ENCODE measurements at places on chromosomes 12 and 14. TPM values are rescaled to one million over a fixed set of nuclear protein-coding genes. Genes with fewer than 3 reads are reported as not detected.
A peak's percentile ranks its signal among the peaks of the same experiment; 100 is the strongest.

GRCh38 chr12:1886396-1887008 is 31.9 kb downstream of the CACNA2D4 start:
- peaks cover 2% of the 10 kb centered on the region for H3K4me1 ChIP-seq
- H3K4me3 ChIP-seq, result no peak overlapping the region
- peaks cover 3% of the 10 kb centered on the region for H3K36me3 ChIP-seq
- no peak overlapping the region for H3K27ac ChIP-seq
- peaks cover 43% of the 10 kb centered on the region for H3K27me3 ChIP-seq

- no peaks in the 10 kb centered on the region for H3K27me3 ChIP-seq
- peak overlapping the region; percentile 79 for H3K27ac ChIP-seq
- DNase-seq, result no peak
Observed at GRCh38 chr12:123910761-123911193, 61.9 kb downstream of the CCDC92 start.

DNA sequence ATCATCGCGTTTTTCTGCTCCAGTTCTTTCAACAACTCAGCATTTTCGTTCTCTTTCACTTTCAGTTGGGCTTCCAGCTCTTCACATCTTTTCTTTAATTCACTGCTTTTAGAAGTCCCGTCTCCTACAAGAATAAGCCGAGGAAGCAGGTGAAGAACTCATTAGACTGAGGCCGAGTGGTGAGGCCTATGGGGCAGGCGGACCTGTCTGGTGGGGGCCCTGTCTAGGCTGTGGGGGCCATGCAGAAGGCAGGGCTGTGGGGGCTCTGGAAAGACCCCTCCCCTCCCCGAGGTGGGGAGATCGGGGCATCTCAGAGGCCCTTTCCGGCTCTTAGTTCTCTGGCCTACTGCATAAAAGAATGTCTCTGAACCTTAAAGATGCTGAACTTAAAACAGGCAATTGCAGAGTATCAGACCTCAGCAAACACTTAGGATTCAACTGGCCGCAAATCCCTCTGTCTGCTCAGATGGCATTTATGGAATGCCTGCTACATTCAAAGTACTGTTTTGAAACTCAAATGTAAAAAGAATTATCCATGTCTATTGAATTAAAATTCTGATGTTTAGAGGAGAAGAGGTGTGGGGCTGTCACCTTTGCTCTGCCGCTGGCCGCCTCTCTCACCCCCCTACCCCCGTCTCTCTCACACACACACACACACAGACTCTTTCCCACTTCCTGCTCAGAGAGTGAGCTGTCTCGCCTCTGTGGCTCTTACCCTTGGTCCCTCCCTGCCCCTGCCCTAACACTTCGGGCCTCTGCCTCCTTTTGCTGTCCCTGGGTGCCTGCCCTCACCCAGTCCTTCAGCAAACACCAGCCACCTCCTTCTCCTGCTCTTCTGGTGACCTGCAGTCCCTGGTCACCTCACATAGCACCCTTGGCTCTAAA is 34.7 kb downstream of the CCDC92 start:
- no peak for DNase-seq
- peaks cover 23% of the 10 kb centered on the region for H3K4me1 ChIP-seq
- peak overlapping the region; percentile 90 for H3K4me3 ChIP-seq
- H3K36me3 ChIP-seq, result peaks cover 11% of the 10 kb centered on the region

GRCh38 chr12:12356467-12356895 is 397 bp upstream of the BORCS5 start:
- H3K4me3 ChIP-seq, result peak overlapping the region; percentile 95
- peaks cover 3% of the 10 kb centered on the region for H3K36me3 ChIP-seq
- H3K27me3 ChIP-seq, result no peaks in the 10 kb centered on the region

Gene AMN1
- 4.6 TPM for total RNA-seq

DNA sequence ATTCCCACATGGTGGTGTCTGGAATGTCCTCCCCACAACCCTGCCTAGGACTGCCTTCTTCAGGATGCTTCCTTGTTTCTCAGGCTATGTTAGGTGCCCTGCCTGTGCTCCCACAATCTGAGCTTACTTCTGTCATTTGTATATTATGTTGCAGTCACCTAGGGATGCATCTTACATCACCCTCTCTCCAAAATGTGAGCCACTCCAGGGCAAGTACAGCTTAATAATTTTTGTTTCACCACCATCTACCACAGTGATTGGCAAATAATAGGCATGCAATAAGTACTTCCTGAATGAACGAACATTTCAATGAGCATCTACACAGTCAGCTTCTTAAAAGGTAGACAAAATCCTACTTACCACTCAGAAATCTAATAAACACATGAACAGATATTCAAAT is 37.6 kb downstream of the ZFYVE26 start:
- H3K4me1 ChIP-seq, result no peaks in the 10 kb centered on the region
- H3K4me3 ChIP-seq, result no peak overlapping the region
- no peaks in the 10 kb centered on the region for H3K27me3 ChIP-seq
- peak overlapping the region; percentile 14 for H3K27ac ChIP-seq

DNA sequence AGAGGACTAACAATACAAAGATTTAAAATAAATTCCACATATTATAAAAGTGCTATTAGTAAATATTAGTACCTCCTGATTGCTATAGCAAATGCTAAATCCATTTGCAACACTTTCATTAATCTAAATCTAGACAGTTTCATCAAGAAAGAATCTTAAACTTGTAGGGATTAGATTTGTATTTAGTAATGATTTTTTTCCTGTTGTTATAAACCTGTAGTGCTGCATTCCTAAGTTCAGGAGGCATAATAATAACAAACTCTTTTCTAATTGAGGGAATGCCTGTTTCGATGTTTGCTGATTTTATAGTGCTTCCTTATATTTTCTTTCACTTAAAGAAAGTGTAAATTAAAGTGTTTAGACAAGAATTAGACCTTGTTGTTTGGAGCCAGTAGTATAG is 166.1 kb downstream of the FOXA1 start:
- H3K4me3 ChIP-seq, result no peak overlapping the region
- H3K27ac ChIP-seq, result no peak overlapping the region
- no peaks in the 10 kb centered on the region for H3K27me3 ChIP-seq
- no peaks in the 10 kb centered on the region for H3K36me3 ChIP-seq
- H3K4me1 ChIP-seq, result no peaks in the 10 kb centered on the region
- DNase-seq, result no peak

DNA sequence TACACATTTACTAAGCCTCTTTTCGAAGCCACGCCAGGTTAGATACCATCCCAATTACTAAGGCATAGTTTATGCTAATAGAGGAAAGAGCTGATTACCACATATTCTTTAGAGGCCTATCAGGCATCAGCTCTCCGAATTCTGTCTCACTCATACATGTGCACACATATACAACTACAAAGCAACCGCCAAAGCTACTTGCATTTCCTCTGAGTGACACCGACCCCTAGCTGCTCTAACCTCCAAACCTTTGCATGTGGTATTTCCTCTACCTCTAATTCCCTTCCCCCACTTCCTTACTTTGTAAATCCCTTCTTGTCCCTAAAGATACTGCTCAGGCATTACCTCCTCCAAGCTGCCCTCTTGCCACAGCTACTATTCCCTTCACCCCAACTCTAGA is 107.2 kb downstream of the DUSP6 start:
- peaks cover 29% of the 10 kb centered on the region for H3K4me1 ChIP-seq
- no peaks in the 10 kb centered on the region for H3K36me3 ChIP-seq
- peak overlapping the region; percentile 48 for H3K27ac ChIP-seq
- peak overlapping the region; percentile 72 for H3K4me3 ChIP-seq
- no peak for DNase-seq

Gene SYNE2
- total RNA-seq, result 206 TPM

- no peak overlapping the region for H3K27ac ChIP-seq
- H3K36me3 ChIP-seq, result no peaks in the 10 kb centered on the region
- no peaks in the 10 kb centered on the region for H3K4me1 ChIP-seq
- H3K27me3 ChIP-seq, result no peaks in the 10 kb centered on the region
- no peak for DNase-seq
Observed at GRCh38 chr12:127774828-127775227, 492.1 kb upstream of the TMEM132C start.

Gene KRT77
- total RNA-seq, result not detected

Gene TMEM52B
- not detected for total RNA-seq

Gene ATXN2
- total RNA-seq, result 47.6 TPM

- no peaks in the 10 kb centered on the region for H3K36me3 ChIP-seq
- no peak for DNase-seq
- no peak overlapping the region for H3K4me3 ChIP-seq
- H3K27me3 ChIP-seq, result no peaks in the 10 kb centered on the region
- H3K27ac ChIP-seq, result no peak overlapping the region
Observed at GRCh38 chr14:64340560-64341196, 46.5 kb upstream of the ESR2 start.

- H3K27ac ChIP-seq, result no peak overlapping the region
- no peaks in the 10 kb centered on the region for H3K27me3 ChIP-seq
- H3K4me3 ChIP-seq, result no peak overlapping the region
- H3K36me3 ChIP-seq, result no peaks in the 10 kb centered on the region
Observed at GRCh38 chr12:58030566-58031279, 89.4 kb downstream of the ATP23 start.

Gene SCN8A
- 0.35 TPM for total RNA-seq

DNA sequence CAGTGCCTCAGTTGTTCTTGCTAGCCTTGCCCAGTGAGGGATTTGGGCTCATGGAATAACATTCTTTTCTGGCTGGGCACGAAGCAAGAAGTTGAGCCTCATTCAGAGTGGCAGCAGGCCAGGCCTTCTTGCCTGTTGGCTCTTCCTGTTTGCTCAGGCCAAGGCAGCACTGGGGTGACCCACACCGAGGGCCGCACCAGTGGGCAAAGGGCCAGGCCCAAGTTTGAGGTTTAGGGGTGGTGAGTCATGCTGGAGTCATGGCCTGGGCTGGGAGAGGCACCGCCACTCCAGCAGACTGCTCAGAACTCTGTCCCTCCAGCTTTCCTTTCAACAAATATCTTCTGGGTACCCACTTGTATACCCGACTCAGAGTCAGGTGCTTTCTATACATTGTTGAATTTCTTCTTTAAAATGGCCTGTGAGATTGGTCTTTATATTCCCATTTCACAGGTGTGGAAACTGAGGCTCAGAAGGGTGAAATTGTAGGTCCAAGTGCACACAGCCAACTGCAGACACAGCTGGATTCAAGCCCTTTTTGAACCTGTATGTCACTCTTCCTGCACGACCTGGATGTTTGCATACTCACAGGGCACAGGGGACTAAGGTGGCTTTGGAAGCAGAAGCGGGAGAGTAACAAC is 279.4 kb downstream of the FOXN3 start:
- no peaks in the 10 kb centered on the region for H3K4me1 ChIP-seq
- no peak overlapping the region for H3K27ac ChIP-seq
- H3K36me3 ChIP-seq, result peaks cover 2% of the 10 kb centered on the region
- DNase-seq, result no peak
- H3K4me3 ChIP-seq, result no peak overlapping the region
- peaks cover 4% of the 10 kb centered on the region for H3K27me3 ChIP-seq

DNA sequence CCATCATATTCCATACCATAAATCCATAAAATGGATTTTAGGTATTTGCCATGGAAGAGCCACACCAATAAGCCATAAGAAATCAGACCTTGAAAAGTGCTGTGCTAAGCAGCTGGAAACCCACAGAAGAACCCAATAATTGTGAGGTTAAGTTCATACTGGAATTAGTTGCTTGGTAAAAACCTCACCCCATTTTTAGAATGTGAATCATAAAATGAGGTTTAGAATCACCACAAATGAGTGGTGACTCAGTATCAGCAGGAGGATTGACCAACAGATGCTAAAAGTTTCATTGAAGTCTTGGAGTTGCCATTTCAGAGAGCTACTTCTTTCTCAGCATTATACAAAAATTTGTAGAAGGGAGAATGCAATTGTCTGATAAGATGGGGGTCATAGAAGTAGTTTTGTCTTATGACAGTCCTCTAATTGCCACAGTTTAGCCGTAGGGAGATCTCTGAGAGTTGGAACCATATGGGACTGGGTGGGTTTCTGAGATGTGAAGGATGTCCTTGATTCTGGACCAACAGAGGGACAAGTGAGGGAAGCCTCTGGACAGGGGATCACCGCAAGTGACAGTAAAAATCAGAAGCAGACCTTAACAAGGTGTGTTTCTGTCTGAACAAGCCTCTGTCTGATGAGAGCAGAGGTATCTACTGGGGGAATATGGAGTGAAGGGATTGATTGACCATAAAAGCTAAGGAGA is 1.4 kb upstream of the STON2 start:
- no peak for DNase-seq
- H3K27ac ChIP-seq, result peak overlapping the region; percentile 1
- H3K36me3 ChIP-seq, result no peaks in the 10 kb centered on the region
- peaks cover 4% of the 10 kb centered on the region for H3K4me1 ChIP-seq

Gene SLCO1B1
- total RNA-seq, result not detected

- H3K4me1 ChIP-seq, result peaks cover 9% of the 10 kb centered on the region
- peak overlapping the region; percentile 13 for H3K4me3 ChIP-seq
- no peaks in the 10 kb centered on the region for H3K27me3 ChIP-seq
- no peak for DNase-seq
- H3K27ac ChIP-seq, result no peak overlapping the region
Observed at GRCh38 chr12:132465269-132466190, 24.4 kb upstream of the FBRSL1 start.

Gene RHOJ
- total RNA-seq, result not detected

GRCh38 chr14:73889376-73889775 is 2.7 kb downstream of the ZNF410 start:
- peak overlapping the region; percentile 99 for H3K27ac ChIP-seq
- H3K4me3 ChIP-seq, result no peak overlapping the region
- H3K27me3 ChIP-seq, result no peaks in the 10 kb centered on the region
- peaks cover 41% of the 10 kb centered on the region for H3K4me1 ChIP-seq
- DNase-seq, result no peak

Gene AMDHD1
- total RNA-seq, result 1.1 TPM

- no peaks in the 10 kb centered on the region for H3K36me3 ChIP-seq
- DNase-seq, result peak; percentile 83
- peaks cover 19% of the 10 kb centered on the region for H3K4me1 ChIP-seq
- peak within 1 kb of the TSS; percentile 83 for H3K4me3 ChIP-seq
- H3K27ac ChIP-seq, result no peak within 1 kb of the TSS
Observed at GRCh38 chr12:128823916-128824839, at the start of gene SLC15A4. Gene SLC15A4 (minus strand): TSS chr12:128823958. CDS start chr12:128823943, 15 bp downstream.

Gene SLCO1B3
- total RNA-seq, result not detected

- no peak overlapping the region for H3K4me3 ChIP-seq
- H3K36me3 ChIP-seq, result no peaks in the 10 kb centered on the region
- H3K27me3 ChIP-seq, result peaks cover 5% of the 10 kb centered on the region
- no peak for DNase-seq
Observed at GRCh38 chr12:69886715-69887114, 61.7 kb downstream of the MYRFL start.

DNA sequence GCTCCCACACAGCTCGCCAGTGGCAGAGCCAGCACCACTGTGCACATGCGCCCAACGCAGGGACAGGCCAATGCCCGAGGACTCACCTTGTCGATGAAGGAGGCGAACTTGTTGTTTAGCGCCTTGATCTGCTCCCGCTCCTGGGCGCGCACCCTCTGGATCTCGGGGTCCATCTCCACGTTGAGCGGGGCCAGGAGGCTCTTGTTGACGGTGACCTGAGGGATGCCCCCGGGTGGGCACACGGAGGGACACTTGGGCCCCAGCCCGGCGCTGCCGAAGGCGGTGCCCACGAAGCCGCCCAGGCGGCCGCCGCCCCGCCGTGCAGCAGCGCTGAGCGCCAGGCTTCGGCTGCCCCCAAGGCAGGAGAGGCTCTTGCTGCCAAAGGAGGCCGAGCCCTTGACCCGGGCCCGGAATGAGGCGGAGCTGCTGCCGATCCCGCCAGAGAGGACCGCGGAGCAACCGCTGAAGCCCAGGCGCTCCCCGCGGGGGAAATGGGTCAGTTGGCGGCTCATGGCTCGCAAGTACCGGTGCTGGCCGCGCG is at the start of gene KRT72:
Gene KRT72 (minus strand): TSS at position 523 of the 541 bp plus-strand sequence. CDS start 11 bp downstream, at position 512.
- H3K27ac ChIP-seq, result no peak within 1 kb of the TSS
- H3K27me3 ChIP-seq, result peaks cover 41% of the 10 kb centered on the region
- no peak for DNase-seq

- peaks cover 5% of the 10 kb centered on the region for H3K4me1 ChIP-seq
- no peak overlapping the region for H3K27ac ChIP-seq
- H3K27me3 ChIP-seq, result peaks cover 17% of the 10 kb centered on the region
- peaks cover 2% of the 10 kb centered on the region for H3K36me3 ChIP-seq
- H3K4me3 ChIP-seq, result no peak overlapping the region
- no peak for DNase-seq
Observed at GRCh38 chr12:31370531-31371255, 44.7 kb upstream of the SINHCAF start.

Gene IFT43
- total RNA-seq, result 12.8 TPM

Gene FAM186B
- total RNA-seq, result 0.37 TPM

Gene ZBTB1
- 109 TPM for total RNA-seq
